NCI-H526 treated with DMSO at 0.1 percent for 48 hours (cell line): ENCODE measurements at places on chromosomes 16 and 17.

GRCh38 chr16:1036166-1036565, 36.4 kb upstream of the SSTR5 start:
- DNase-seq: no peak

DNA sequence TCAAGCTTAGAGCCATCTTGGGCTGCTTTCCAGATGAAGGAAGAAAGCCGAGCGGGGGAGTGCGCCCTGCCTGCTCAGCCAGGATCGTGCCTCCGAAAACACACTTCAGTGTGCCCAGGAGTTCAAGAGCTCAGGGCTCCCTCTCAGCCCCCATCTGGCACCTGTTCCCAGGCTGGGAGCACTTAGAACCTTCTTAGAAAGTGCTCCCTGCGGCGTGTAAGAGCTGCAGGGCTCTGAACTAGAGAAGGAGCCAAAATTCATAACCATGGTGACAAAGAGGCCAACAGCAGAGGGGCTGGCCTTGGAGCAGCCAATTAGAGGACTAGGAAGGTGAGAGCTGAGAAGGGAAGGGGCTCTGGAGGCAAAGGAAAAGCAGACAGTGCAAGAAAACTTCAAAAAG, 59.0 kb upstream of the TNRC6C start:
- no peak for DNase-seq

DNA sequence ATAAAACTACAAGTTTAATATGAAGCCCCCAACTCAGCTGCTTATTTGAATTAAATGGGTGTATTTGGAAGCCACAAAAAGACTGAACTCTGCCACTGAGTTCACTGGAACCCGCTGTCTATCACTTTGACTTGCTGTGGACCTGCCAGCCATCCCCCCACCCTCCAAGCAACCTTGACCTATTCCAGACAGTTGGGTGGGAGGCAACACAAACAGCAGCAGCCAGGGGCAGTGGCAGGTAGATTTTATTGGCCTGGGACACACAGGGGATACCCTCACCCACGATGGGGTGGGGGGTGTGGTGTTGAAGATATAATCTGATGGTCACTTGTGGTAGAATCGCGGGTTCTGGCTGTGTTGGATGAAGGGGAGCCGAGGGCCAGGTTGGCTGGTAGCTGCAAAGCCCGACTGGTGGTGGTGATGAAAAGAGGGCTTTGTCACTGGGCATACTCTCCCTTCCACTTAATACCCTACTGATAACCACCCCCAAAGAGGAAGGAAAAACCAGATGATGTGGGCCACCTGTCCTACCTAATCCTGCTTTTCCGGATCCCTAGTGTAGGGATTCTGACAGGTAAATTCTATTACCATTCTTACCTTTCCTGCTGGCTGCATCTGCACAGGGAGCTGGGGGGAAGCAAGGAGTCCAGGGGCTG, 2.6 kb downstream of the GPS2 start:
- DNase-seq: no peak

- DNase-seq: no peak
These were observed 108.7 kb downstream of the VAT1L start for GRCh38 chr16:77897129-77897437.

DNA sequence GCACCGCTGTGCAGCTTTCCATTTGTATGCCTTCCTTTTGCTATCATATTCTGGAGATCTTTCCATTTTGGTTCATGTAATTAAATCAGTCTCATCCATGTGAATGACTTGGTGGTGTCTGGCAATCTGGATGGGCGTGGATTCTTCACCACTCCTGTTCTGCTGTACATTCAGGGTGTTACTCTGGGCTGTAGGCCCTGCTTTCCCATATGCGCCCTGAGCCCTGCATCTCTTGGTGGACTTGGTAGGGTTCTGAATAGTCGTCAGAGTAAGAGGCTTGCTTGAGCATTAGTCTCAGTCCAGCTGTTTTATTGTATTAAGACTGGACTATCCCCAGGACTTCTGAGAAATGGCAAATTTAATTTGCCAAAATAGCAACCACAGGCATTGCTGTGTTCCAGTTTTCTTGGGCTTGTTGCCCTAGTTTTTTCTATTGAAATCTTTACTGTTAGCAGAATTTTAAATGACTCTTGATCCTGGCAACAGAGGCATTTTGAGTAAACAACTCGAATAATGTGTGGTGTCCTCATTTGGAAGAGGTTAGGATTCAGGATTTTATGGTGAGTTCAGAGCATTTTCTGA, 14.9 kb downstream of the BANP start:
- no peak for DNase-seq

GRCh38 chr17:50781167-50781566, 13.8 kb upstream of the ANKRD40CL start:
- no peak for DNase-seq

- DNase-seq: no peak
These were observed 22.8 kb upstream of the NFAT5 start for GRCh38 chr16:69542974-69543373.

- DNase-seq: no peak
These were observed 239.4 kb downstream of the MRTFB start for GRCh38 chr16:14310519-14310991.

- no peak for DNase-seq
These were observed 13.5 kb downstream of the SDR42E1 start for GRCh38 chr16:81997738-81998137.

DNA sequence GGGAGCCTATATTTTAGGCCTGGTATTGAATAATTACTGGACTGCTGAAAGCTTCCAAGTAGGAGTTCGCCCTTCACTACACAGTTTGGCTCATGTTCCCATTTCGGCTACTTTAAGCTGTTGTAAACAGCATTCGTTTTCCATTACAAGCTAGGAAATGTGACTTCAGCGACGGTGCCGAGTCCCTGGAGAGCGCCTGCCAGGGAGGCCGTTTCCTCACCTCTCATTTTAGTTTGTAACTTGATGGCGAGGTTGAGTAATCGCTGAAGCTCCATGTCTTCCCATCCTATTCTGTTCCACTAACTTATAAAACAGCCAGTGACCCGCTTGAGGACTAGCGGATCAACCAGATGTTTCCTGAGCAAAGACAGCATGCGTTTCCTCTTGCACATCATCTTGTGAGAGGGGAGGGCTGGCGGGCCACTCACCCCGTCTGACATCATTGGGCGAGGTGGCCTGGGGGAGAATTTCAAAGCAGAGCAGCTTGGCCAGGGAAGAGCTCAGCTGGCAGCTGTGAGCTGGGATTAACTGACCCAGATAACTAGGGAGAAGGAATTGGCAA, 32.9 kb downstream of the PCTP start:
- no peak for DNase-seq

DNA sequence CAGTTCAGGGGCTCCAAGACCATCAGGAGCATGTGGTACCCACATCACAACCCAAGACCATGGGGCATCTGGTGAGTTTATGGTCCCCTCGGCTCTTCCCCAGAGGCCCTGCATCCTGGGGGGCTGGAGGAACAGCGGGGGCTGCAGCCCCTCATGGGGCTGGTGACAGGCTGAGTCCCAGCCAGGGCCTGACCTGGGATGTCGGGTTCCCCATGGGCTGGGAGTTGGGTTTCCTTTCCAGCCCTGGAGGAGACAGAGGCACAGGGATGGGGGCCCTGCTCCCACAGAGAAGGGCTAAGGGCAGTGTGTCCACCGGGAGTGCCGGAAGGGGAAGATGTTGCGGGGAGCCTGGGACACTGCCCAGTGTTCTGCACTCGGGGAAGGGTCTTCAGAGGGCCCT, 82.4 kb downstream of the GOSR1 start:
- no peak for DNase-seq

DNA sequence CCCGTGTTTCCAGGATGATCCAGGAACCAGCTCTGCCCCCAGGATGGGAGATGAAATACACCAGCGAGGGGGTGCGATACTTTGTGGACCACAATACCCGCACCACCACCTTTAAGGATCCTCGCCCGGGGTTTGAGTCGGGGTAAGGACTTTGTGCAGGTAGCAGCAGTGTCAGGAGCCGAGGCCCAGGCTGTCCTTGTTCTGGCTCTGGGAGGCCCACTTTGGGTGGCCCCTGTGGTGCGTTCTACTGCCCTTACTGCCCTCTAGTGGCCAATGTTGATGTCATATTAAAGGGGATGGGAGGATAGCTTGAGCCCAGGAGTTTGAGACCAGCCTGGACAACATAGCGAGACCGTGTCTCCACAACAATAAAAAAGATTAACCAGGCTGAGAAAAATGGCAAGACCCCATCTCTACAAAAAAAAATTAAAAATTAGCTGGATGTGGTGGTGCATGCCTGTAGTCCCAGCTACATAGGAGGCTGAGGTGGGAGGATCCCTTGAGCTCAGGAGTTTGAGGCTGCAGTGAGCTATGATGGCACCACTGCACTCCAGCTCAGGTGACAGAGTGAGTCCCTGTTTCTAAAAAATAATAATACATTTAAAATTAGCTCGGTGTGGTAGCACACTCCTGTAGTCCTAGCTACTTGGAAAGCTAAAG, 20.9 kb upstream of the CLEC18A start:
- no peak for DNase-seq

DNA sequence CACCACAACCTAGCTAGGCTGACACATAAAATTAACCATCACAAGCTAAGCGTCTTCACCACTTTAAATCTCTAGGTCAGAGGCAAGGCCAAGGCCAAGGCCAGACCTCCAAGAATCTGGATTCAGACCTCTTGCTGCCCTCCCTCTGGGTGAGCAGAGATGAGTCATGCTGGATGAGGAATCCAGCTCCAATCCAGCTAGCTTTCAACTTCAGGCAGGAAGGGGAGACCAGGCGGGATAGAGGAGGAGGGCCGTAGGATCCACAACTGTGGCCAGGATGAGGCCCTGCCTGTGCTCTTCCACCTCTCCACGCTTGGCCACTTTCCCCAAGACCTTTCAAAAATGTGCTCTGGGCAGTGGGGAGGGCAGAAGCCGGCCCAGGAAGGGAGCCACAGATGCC, 14.7 kb downstream of the LRRC75A start:
- DNase-seq: no peak

DNA sequence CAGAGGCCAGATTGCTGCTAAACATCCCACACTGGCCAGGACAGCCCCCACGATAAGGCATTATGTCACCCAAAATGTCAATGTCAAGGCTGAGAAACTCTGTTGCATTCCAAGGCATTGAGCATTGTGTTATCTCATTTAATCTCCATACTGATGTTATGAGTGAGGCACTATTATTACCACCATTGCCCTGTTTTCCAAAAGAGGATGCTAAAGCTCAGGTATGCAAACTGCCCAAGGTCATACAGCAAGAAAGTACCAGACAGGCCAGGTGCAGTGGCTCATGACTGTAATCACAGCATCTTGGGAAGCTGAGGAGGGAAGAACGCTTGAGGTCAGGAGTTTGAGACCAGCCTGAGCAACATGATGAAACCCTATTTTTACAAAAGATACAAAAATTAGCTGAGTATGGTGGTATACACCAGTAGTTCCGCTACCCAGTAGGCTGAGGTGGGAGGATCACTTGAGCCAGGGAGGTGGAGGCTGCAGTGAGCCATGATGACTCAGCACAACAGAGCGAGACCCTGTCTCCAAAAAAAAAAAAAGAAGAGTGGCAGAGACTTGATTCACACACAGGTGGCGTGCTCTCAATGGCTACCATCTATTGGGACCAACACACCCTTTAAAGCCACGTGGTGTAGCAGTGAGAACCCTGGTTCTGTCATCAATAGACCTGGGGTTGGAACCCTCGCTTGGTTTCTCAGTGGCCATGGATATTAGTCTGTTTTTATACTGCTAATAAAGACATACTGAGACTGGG, 58.8 kb upstream of the GRIN2A start:
- no peak for DNase-seq

DNA sequence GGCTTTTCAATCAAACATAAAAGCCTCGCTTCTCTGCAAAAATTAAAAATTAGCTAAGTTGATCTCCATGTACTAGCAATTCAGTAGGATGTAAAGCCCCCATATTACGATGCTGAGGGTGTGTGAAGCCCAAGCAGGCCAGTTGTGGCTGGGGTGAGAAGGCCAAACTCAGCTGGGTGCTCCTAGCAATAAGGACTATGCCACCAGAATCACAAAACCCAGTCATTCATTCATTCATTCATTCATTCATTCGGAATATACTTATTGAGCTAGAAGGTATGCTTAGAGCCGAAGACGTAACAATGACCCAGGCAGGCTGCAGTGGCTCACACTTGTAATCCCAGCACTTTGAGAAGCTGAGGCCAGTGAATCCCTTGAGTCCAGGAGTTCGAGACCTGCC, 3.9 kb upstream of the CRYBA1 start:
- DNase-seq: no peak

- no peak for DNase-seq
These were observed 11.7 kb upstream of the LLGL1 start for GRCh38 chr17:18213666-18214270.

- DNase-seq: no peak
These were observed 1.8 kb upstream of the PCGF2 start for GRCh38 chr17:38750044-38750311.

- DNase-seq: no peak
These were observed 164.5 kb downstream of the NTN1 start for GRCh38 chr17:9185688-9186284.

DNA sequence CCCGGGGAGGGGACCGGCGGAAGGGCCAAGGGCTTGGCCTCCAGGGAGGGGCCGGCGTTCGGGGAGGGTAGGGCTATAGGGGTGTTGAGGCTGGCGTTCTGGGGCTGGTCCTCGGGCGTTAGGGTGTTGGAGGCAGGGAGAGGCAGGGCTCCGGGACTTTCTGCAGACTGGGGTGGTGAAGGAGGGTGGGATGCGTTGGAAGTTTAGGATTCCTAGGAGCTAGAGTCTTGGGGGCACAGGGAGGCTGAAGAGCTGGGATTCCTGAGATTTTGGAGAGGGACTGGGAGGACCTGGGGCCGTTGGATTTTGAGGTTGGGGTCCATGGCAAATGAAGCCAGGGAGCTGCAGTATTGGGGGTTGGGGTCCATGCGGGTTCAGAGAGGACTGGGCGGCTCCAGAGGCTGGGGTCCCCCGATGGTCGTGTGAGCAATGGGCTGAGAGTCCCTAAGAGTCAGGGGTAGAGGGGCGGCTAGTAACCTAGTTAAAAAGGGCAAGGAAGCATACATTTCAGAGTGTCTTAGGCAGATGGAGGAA, 740 bp downstream of the NFATC2IP start:
- DNase-seq: no peak

GRCh38 chr17:7465597-7466275, 13.7 kb downstream of the ZBTB4 start:
- DNase-seq: no peak

DNA sequence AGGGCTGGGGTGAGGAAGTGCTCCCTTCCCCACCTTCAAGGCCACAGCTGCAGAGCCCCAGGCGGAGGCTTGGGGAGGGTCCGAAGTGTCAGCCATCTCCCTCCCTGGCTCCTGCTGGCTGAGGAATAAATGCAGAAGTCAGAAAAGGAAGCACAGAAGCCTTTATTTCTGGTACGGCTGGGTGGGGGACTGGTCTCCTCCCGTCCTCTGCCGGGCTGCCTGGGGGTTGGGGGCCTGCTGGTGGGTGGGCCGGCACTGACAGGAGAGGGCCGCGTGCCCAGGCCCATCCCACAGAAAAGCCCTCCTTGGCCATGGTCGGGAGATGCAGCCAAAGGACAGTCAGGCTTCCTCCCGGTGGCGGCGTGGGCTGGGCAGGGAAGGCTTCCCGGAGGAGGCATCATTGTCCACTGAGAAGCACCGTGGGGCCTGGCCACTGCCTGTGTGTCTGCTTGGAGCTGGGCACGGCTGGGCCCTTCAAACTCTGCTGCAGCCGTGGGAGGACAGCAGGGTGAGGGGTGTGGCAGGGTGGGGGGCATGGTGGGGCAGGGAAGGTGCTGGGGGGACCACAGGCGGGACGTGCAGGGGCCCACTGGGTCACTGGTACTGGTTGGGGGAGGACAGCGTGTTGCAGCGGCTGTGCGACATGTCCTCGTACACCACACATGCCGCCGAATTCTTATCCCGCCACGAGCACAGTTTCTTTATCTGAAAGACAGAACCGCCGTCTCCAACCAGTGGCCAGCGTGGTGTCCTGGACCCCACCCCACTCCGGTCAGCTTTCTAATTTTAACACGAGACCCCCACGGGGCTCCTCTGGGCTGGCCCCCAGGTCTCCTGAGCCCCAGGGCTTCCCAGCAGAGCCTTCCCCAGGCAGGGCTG, 2.4 kb downstream of the CD7 start:
- no peak for DNase-seq
